HCEC 1CT (cell line): ENCODE measurements at places on chromosomes 11 and 22.

DNA sequence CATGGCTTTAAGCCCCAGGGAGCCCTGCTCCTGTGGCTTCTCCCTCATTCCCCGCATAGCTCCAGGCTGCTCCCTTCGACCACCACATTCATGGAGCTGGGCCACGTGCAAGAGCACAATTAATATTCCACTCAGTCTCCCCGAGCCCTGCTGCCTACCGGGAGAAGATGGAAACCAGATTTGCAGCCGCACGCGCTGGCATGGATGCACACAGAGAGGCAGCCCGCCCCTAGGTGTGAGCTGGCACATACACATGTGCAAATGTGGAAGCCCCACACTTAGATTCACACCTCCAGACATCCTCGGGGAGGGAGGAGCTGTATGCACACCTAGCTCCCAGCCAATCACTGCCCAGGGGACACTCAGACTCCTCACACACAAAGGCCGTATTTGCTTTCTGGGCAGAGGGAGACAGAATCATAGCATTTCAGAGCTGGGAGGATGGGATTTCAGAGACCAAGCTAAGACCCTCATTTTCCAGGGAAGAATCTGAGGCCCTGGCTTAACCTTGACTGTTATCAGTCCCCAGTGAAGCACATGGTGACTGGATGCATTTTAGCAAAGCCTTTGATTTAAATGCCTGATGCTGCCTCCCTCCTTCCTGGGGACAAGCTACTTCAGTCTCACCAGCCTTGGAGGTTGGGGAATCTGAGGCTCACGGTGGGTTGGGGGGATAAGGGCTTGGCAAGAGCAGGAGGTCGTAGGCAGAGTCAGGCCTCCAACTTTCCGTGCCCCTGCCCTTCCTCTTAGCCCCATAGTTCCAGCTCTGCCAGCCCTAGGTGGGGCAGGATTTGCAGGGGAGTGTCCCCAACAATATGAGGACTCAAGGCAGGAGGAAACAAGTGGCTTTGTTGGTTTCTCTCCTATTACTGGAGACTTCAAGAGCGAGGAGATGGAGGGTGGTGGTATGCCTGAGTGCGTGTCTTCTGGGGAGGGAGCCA is 5.3 kb upstream of the CREB3L1 start:
- DNase-seq = no peak

GRCh38 chr11:116513894-116514293 is 258.9 kb downstream of the BUD13 start:
- no peak for DNase-seq

GRCh38 chr11:130175898-130176297 is 16.3 kb downstream of the ST14 start:
- DNase-seq = no peak

DNA sequence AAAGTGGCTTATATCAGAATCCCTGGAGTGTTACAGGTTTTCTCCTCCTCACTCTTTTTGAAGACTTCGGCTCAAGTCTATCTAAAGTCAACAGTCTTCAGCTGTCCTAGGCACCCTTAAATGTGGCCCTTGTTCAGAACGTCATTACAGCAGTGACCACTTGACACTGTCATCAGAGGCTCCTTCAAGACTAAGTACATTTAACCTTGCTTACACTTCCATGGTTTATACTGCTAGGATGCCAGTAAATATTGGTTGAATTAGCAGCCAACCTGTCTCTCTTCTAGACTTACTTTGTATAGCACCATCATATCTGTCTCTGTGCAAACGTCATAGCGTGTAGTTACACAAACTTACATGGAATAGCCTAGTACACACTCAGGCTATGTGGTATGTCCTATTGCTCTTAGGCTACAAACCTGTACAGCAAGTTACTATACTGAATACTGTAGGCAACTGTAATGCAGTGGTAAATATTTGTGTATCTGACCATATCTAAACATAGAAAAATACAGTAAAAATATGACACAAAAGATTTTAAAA is 13.3 kb upstream of the C11orf91 start:
- no peak for DNase-seq

GRCh38 chr11:93623179-93623578 is 38.3 kb upstream of the CEP295 start:
- peak; percentile 17 for DNase-seq

GRCh38 chr11:86440843-86441242 is 66.2 kb downstream of the CCDC81 start:
- DNase-seq = no peak

DNA sequence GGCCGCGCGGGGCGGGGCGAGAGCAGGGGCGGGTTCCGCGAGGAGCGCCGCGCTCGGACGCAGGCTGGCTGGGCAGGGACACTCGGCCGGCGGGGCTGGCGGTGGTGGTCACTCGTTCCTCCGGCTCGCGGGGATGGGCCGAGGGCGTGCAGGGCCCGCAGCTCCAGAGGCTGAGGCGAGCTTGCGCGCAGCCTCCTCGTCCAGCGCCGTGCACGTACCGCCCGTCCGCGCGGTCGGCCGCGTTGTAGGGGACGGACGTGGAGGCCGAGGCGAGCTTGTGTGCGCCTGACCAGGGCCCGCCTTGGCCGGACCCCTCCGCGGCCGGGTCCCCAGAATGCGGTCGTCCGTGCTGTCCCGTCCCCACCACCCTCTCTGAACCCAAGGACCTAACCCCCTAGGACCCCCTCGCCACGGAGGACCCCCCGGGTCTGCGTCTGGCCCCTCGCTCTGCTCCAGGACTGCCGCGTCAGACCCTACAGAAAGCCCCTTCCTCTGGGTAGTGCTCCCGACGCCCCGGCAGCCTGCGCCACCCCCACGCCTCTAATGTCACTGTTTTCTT is 569 bp upstream of the YPEL1 start:
- DNase-seq = no peak

- no peak for DNase-seq
Measured at GRCh38 chr11:124895471-124895971, 2.1 kb downstream of the ROBO4 start.

GRCh38 chr11:124172101-124172500 is 11.0 kb upstream of the OR10D3 start:
- DNase-seq = no peak

GRCh38 chr11:86468169-86468568 is 93.5 kb downstream of the CCDC81 start:
- DNase-seq = no peak

DNA sequence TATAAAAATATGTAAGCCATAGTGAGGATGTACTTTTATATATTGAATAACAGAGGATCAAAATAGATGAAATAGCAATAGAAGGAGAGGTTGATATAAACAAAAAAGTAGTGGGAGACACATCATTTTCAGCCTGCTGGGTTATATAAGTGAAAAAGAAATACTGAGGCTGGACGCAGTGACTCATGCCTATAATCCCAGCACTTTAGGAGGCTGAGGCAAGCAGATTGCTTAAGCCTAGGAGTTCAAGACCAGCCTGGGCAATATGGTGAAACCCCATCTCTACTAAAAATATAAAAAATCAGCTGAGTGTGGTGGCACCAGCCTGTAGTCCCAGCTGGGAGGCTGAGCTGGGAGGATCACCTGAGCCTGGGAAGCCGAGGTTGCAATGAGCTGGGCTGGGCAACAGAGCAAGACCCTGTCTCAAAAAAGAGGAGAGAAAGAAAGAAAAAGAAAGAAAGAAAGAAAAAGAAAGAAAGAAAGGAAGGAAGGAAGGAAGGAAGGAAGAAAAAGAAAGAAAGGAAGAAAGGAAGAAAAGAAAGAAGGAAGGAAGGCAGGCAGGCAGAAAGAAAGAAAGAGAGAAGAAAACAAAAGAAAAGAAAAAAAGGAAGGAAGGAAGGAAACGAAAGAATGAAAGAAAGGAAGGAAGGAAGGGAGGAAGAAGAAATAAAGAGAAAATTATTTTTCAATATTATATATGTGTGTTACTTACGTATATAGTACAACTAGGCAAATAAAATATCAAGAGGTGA is 7.0 kb upstream of the P2RY2 start:
- peak; percentile 30 for DNase-seq

GRCh38 chr22:24751518-24751917 is 23.0 kb downstream of the PIWIL3 start:
- no peak for DNase-seq

GRCh38 chr11:70065318-70066135 is 12.6 kb upstream of the ANO1 start:
- no peak for DNase-seq

GRCh38 chr11:15882876-15883454 is 473.4 kb downstream of the SOX6 start:
- DNase-seq = no peak

DNA sequence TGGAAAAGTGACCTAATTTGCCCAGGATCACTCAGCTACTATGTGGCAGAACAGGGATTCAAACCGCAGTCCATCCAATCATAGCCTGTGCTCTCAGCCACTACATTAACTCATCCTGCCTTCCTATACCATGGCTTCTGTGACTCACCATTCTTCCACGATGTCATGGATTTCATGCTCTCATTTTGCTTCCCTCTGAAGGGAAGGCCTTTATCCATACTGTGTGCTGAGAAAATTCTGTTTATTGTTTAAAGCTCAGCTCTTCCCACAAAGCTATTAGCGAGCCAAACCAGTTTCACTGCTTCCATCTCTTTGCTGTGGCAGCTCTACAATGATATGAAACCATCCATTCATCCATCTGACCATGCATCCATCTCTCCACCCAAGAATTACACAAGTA is 289.9 kb downstream of the TENM4 start:
- DNase-seq = no peak

GRCh38 chr11:72668629-72669347 is 5.4 kb downstream of the PDE2A start:
- DNase-seq = no peak

- DNase-seq = peak; percentile 9
Measured at GRCh38 chr11:14073849-14074476, 111.4 kb downstream of the SPON1 start.

- no peak for DNase-seq
Measured at GRCh38 chr11:29243616-29244015, 773.2 kb downstream of the KCNA4 start.

DNA sequence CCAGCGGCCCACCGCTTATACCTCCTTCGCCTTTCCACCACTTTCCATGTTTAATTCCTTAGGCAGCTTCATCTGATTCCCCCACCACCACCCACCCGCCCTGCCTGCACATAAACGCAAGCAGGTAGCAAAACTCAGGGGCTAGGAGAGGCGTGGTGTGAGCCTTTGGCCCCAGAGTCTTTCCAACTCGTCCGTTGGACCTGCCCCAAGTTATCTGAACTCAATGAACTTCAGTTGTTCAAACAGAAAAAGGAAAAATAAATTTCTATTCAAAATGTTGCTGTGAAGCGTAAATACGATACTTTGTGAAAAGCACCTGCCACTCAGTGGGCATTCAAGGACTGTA is 814 bp upstream of the CDON start:
- no peak for DNase-seq

DNA sequence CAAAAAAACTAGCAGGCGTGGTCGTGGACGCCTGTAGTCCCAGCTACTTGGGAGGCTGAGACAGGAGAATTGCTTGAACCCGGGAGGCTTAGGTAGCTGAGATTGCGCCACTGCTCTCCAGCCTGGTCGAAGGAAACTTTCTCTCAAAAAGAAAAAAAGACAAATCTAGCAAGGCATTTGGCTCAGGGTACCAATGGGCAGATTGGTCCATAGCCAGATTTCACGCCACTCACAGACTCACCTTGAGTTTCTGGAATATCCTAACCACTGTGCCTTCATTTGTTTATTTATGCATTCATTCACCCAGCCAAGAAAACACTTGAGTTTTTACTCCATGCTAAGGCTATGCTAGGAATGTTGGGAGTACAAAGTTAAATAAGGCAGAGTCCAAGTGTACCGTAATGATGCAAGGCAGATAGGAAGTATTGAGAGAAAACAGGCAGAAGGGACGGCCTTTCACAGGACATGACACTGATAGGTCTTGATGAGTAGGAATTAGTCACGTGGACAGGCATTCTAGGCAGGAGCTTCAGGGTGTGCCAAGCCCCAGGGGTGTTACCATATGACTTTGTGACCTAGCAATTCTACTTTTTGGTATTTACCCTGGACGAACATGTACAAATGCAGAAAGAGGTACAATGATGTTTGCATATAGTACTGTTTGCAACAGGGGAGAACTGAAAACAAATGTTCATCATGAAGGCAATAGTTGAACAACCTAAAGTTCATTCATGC is 3.0 kb upstream of the PACSIN3 start:
- DNase-seq = peak; percentile 78

GRCh38 chr22:50398831-50399648 is 55.9 kb downstream of the PPP6R2 start:
- no peak for DNase-seq

GRCh38 chr22:23499845-23500500 is 80.1 kb downstream of the IGLL1 start:
- DNase-seq = no peak

DNA sequence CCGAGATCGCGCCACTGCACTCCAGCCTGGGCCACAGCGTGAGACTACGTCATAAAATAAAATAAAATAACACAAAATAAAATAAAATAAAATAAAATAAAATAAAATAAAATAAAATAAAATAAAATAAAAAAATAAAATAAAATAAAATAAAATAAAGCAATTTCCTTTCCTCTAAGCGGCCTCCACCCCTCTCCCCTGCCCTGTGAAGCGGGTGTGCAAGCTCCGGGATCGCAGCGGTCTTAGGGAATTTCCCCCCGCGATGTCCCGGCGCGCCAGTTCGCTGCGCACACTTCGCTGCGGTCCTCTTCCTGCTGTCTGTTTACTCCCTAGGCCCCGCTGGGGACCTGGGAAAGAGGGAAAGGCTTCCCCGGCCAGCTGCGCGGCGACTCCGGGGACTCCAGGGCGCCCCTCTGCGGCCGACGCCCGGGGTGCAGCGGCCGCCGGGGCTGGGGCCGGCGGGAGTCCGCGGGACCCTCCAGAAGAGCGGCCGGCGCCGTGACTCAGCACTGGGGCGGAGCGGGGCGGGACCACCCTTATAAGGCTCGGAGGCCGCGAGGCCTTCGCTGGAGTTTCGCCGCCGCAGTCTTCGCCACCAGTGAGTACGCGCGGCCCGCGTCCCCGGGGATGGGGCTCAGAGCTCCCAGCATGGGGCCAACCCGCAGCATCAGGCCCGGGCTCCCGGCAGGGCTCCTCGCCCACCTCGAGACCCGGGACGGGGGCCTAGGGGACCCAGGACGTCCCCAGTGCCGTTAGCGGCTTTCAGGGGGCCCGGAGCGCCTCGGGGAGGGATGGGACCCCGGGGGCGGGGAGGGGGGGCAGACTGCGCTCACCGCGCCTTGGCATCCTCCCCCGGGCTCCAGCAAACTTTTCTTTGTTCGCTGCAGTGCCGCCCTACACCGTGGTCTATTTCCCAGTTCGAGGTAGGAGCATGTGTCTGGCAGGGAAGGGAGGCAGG is at the start of gene GSTP1:
Gene GSTP1, plus strand, starts transcription at position 566 of the 958 bp plus-strand sequence. Its CDS starts 32 bp downstream, at position 598.
- peak; percentile 90 for DNase-seq

DNA sequence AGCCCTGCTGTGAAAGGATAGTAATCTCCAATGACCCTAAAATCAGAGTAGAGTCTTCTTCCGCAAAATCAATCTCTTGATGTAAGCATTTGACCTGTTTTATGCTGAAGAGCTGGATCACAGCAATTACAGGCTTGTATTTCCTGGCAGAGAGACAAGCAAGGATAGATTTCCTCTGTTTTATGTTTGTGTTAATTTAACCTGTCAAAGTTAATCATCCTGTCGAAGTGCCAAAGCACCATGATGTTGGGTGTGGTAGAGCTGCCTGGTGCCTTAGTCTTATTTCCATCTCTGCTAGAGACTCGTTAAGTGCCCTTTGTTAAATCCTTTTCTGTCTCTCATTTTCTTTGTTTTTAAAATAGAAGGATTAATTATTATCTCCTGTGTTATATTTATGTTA is 248.1 kb downstream of the CNTN5 start:
- DNase-seq = no peak

- peak; percentile 29 for DNase-seq
Measured at GRCh38 chr11:35658020-35658948, 4.3 kb upstream of the TRIM44 start.
